ENCODE measurements at places on chromosomes 11 and 22.

DNA sequence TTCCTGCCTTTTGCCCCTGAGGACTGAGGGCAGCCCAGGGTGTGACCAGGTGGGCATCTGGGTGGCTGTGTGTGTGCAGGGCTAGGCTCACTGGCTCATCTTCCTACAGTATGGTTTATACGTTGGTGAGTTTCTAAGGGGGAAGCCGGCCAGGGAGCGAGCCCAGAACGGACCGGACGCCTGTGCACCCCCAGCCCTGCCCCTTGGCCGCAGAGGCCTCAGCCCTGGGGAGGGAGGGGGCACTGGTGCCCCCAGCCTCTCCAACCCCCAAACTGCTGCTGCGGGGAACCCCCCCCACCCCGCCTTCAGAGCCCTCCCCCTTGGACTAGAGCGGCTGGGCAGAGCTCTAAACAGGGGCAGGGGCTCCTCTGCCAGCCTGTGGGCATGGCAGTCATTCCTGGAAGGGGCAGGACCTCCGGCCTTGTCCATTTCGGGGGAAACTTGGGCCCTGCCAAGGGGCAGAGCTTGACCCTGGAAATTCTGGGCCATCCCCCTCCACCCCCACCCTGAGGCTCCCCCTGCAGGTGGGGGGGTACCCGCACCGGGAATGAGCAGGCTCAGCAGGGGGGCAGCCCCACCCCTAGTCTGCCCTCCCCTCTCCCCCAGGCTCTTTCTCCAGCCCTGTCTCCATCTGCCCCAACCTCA lies 5.4 kb downstream of the YIF1A start:
- no peak for DNase-seq

- DNase-seq = no peak
Observed at GRCh38 chr11:93852242-93852641, 1.8 kb upstream of the VSTM5 start.

DNA sequence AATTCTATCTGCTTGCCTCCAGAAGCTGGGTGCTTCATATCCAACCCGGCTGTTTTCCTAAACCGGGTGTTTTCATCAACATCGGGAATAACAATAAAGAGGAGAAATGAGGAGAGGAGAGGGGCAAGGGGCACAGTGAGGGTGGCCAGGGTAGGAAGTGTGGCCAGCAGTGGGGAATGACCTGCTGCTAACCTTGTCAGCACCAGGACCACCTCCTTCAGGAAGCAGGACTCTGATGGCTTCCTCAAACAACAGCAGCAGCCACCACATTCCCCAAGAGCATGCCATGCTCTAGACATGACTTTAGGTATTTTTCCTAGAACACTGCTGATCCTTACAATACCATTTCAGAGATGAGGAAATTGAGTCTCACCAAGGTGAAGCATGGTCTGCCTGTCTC lies 52.4 kb downstream of the TPBGL start:
- DNase-seq = no peak

- peak; percentile 78 for DNase-seq
Observed at GRCh38 chr11:10807493-10808234, 1.1 kb downstream of the EIF4G2 start.

- no peak for DNase-seq
Observed at GRCh38 chr22:44586999-44587736, 89.1 kb upstream of the RTL6 start.

DNA sequence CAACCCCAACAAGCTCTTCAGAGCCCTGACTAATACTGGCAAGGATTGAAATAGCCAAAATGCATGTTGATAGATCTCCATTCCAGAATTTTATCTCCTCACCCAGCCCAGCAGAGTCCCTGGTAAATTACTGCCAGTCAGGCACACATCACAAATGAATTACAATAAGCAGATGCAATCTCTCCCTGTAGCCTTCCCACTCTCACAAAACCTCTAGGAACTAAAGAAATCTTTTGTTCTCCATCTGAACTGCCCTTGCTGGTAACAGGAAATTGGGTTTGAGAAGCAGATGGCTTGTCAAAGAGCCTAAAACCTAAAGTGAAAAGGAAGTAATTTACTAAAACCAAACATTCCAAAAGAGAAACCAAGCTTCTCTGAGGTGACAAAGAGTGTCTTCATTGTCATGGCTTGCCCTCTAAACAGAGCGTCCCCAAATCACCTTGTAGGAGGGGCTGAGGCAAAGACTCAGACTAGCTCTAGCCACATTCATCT lies 59.5 kb downstream of the FAM168A start:
- DNase-seq = no peak

DNA sequence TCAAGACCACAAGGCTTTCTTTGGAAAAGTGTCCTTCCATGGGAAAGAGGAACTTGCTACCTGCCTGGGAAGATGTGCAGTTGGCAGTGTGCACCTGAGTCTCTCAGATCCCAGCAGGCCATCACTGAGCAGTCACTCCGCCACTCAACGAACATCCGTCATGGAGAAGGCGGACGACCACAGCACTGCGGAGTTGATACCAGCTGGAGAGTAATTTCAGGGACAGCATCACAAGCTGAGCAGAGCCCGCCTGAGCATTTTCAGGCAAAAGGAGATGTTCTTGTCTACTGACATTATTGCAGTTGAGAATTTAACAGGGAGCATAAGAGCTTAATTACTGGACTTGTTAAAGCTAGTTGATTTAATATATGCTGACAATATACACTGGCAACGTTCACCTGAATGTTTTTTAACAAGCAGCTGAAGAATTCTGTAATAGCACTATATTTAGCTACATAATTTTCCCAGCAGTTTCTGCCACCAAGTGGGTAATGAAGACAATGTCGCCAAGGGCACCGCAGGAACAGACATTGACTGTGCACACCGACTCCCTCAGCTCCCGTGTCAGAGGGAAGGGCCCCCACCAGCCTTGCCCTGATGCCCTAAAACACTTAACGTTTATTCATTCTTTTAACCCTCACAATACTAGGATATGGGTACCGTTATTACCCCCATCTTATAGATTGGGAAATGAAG lies 52.4 kb upstream of the ARFGAP3 start:
- DNase-seq = no peak

- DNase-seq = no peak
Observed at GRCh38 chr11:44711113-44711786, 15.5 kb upstream of the TSPAN18 start.

GRCh38 chr22:35424081-35424480 lies 24.1 kb downstream of the MCM5 start:
- no peak for DNase-seq

GRCh38 chr11:62171261-62171723 lies 18.7 kb upstream of the SCGB1D1 start:
- DNase-seq = no peak

DNA sequence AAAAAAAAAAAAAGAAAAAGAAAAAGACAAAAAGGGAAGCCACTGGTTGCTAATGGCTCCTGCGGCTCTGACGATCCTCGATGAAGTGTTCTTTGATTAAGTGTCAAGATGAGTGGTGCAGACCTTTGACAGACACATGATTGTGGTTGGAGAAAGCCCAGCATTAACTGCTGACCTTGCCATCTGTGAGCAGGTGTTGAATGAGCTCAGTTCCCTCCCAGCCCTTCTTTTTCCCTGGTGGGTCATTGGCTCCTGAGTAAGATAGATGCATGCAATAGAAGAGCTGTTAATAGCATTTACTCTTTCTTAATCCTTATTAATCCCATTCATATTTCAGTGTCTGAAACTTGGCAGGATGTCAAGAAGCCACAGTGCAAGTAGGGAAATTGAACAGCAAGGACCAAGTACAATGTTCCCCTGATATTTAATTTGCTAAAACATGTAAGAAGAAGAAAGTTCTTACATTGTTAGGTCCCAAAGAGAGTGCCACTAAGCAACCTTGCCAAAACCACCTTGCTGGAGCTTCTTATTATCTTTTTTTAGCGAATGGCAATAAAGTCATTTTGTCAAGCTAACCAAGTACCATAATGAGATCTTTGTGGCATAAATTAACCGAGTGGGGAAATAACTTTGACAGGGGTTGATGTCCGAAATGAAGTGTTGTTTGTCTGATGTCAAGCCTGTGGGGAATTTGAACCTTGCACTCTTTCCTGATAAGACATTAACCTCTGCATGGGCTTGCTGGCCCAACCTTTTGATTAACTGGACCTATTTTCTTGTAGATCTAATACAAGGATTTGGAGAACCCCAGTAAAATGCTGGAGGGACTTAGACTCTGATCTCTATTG lies 113.7 kb downstream of the PTPRJ start:
- no peak for DNase-seq

GRCh38 chr22:35128637-35129036 lies 62.7 kb downstream of the ISX start:
- no peak for DNase-seq

- DNase-seq = no peak
Observed at GRCh38 chr22:20211409-20211996, 56.6 kb downstream of the RTN4R start.

- no peak for DNase-seq
Observed at GRCh38 chr11:32526760-32527159, 56.9 kb upstream of the EIF3M start.

DNA sequence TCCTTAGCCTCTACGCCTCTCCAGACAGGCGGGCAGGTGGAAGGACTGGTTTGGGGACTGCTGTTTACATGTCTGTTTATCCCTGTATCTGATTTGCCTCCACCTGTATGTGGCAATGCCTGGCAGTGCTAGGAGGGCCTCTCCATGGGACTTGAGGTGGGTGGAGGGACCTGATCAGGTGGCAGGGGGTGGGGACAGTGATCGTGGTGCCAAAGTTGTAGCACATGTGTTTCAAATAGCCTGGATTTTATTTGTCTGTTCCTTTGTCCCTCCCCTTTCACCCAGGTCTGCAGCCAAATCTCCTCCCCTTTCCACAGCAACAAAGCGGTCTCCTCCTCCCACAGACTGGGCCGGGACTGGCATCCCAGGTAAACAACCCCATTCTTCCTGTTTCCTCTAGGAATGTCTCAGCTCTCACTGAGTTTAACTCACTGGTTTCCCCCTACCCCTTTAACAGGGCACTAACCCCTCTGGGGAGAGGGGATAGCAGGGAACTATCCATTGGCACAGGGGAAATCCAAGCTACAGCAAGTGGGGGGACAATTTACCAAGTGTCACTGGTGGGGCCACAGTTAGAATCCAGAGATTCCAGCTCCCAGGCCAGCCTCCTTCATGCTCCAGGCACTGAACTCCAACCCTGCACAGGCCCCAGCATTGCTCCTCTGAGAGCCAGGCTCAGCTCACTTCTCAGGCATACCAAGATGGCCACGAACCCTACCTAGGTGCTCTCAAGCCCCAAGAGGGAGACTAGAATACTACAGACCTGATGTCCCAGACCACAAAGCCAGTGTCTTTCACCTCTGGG lies 22.9 kb upstream of the TLCD5 start:
- DNase-seq = no peak

DNA sequence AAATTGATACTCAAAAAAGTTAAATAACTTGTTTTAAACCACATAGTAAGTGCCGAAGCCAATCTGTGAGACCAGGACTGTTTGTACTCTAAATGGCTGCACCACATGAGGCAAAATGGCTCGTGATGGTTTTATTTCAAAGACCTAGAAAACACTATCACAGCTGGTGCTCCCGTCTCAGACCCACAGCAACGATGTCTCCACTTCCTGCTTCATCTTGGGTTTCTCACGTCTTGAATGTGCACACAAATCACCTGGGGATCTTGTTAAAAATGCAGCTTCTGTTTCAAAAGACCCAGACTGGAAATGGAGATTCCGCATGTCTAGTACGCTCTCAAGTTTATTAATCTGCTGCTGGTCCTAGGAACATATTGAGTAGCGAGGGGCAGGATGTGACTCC lies 1.2 kb downstream of the CD3E start:
- DNase-seq = no peak

- no peak for DNase-seq
Observed at GRCh38 chr11:74457356-74457755, 10.0 kb downstream of the KCNE3 start.

- DNase-seq = no peak
Observed at GRCh38 chr11:114158886-114159285, 99.4 kb downstream of the ZBTB16 start.

GRCh38 chr11:93213622-93214021 lies 15.8 kb upstream of the SLC36A4 start:
- DNase-seq = no peak

DNA sequence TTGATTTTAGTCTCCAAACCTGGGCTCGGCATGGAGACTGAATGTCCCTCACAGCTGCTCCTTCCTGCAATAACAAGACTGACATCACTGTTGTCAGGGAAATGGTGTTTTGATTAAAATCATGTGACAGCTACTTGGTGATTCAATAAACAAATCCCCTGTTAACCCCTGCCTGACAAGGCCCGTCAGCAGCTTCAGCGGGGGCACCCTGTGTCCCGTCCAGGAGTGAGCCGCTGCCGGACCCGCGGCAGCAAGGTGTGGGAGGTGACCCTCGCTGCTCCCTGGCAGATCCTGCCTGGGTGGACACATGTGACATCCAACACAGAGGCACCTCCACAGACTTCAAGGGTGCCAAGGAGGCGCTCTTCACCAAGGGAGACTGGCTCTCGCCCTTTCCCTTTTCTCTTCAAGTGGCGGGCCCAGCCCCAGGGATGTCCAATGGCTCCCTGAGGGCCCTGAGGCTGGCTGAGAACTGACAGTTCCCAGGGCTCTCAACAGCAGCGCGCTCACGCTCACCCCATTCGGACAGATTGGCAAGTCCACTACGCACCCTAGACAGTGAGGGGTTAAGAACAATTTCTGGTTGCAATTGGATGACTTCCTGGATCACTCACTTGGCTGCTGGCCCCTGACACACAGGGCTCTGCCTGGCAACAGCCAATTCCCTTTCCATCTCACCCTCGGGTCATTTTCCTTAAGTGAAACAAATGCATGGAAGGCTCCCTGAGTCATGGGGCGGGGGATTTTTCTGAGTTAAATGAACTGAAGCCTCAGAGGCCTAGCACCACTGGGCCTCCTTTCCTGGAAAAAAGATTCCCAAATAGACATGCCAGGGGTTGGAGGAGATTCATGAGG lies 30.7 kb downstream of the PPP2R1B start:
- peak; percentile 65 for DNase-seq

GRCh38 chr11:134032043-134032442 lies 36.8 kb upstream of the JAM3 start:
- no peak for DNase-seq

- DNase-seq = no peak
Observed at GRCh38 chr22:40400159-40400558, 29.8 kb downstream of the SGSM3 start.

DNA sequence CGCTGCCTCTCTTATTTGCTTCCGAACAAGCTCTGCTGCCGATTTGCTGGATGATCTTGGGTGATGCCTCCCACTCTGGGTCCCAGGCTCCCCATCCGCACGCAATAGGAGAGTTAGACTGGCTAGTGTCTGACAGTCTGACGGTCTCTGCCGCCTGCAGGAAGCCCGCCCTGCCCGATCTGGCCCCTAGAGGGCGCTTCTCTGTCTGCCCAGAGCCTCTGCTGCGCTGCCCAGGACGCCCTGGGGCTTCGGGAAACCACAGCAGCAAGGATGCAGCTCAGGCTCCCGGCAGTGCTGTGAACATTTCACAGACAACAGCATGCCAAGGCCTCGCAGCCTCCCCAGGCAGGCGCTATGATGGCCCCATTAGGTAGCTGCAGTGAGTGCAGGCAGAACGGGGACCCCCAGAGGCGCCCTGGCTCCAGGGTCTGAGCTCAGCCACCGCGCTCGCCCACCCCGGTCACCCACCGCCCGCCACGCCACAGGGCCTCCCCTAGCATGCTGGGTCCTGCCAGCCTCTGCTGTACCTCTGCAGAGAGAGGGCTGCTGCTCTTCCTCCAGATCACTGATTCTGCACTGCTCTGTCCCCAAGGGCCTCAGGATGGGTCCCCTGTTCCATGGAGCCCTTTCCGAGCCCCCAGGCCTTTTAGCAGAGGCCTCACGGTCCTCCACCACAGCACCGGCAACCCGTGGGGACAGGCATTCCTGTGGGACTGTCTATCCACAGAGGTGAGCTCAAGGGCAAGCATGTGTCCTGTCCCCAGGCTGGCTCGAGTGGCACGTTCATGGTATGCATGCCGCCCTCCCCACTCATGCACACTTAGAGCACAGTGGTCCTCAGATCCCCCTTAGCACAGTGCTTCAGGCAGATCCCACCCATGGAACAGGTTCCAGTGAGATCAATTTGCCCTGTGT lies 4.3 kb upstream of the BAIAP2L2 start:
- peak; percentile 66 for DNase-seq
